ENCODE measurements at places on chromosomes 13 and 19. TPM values are rescaled to one million over a fixed set of nuclear protein-coding genes. Genes with fewer than 3 reads are reported as not detected.

ALKBH6 gene
- 20.0 TPM for total RNA-seq

ZNF563 gene
- total RNA-seq: 1.8 TPM

DDX49 gene
- 85.2 TPM for total RNA-seq

LRRC4B gene
- not detected for total RNA-seq

C19orf67 gene
- total RNA-seq: not detected

EBI3 gene
- not detected for total RNA-seq

FLT1 gene
- 2.0 TPM for total RNA-seq

SPTBN4 gene
- 1.5 TPM for total RNA-seq

GTF3A gene
- total RNA-seq: 62.3 TPM

KLHL26 gene
- total RNA-seq: 3.4 TPM

GPR18 gene
- total RNA-seq: not detected

PPP1R12C gene
- total RNA-seq: 52.8 TPM

PROZ gene
- not detected for total RNA-seq

NLRP4 gene
- total RNA-seq: not detected

ZNF560 gene
- total RNA-seq: not detected

TMEM143 gene
- 4.5 TPM for total RNA-seq

CCDC169 gene
- 2.5 TPM for total RNA-seq

TNFSF11 gene
- total RNA-seq: 1.6 TPM

SRRM5 gene
- 0.06 TPM for total RNA-seq

LPAR6 gene
- total RNA-seq: 10.0 TPM

PRR36 gene
- not detected for total RNA-seq

AP1M2 gene
- total RNA-seq: not detected

APOC1 gene
- total RNA-seq: 266 TPM

KIR3DL1 gene
- total RNA-seq: not detected

CD22 gene
- total RNA-seq: 2.2 TPM

MTUS2 gene
- not detected for total RNA-seq

GRK1 gene
- not detected for total RNA-seq

ZNF90 gene
- 0.15 TPM for total RNA-seq

FGF22 gene
- total RNA-seq: not detected

SMIM44 gene
- total RNA-seq: not detected

ZNF724 gene
- 1.9 TPM for total RNA-seq

CLDND2 gene
- total RNA-seq: not detected

C1QTNF9B gene
- not detected for total RNA-seq

SPC24 gene
- total RNA-seq: 9.0 TPM

KLK14 gene
- not detected for total RNA-seq

CEACAM7 gene
- total RNA-seq: not detected

DNAJC3 gene
- total RNA-seq: 51.9 TPM

TDRD12 gene
- not detected for total RNA-seq

MBD3L3 gene
- total RNA-seq: not detected

C1QTNF9 gene
- not detected for total RNA-seq

KLF1 gene
- total RNA-seq: not detected

CYP4F8 gene
- not detected for total RNA-seq

ZNF792 gene
- total RNA-seq: 2.9 TPM

DENND1C gene
- not detected for total RNA-seq

FGF9 gene
- not detected for total RNA-seq

REEP6 gene
- 5.0 TPM for total RNA-seq

GPC6 gene
- 52.5 TPM for total RNA-seq

ZNF420 gene
- total RNA-seq: 3.3 TPM

SPACA7 gene
- total RNA-seq: not detected

ZNF324B gene
- total RNA-seq: 7.6 TPM

MCEMP1 gene
- not detected for total RNA-seq

ZNF112 gene
- total RNA-seq: 4.4 TPM

POU2F2 gene
- total RNA-seq: not detected
